NB4 (cell line): ENCODE measurements at places on chromosomes 12 and 14.

DNA sequence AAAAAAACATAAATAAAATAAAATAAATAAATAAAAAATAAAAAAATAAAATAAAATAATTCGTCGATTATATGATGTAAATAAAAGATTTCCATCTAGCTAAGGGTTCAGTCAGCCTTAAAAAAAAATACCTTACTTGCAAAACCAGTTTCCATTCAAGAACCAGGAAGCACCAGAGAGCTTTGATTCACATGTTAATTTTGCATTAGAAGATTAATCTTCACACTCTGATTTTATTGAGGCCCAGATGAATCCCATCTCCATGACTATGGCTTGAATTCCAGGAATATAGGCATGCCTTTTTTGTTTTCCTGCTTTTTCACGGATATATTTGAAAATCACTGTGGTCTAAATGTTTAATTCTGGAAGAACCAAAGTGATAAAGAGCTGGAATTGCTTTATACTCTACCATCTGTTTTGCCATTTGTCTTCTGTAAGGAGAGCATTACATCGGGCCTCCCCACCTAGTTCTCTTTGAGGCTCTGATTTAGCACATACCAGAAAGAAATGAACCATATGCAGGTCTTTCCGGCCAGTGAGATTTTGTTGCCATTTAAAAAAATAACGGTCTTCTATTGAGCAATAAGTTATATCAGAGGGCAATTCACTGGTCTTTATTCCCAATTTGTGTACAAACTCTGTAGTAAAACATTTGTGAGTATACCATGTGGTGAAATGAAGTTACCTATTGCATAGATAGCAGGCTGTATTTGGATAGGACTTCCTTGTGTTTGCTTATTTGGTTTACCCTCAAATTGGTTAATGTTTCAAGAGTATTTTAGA lies 175.5 kb downstream of the AEBP2 start:
- no peak for DNase-seq

- peak; percentile 56 for DNase-seq
These were observed 12.8 kb upstream of the ATP2B1 start for GRCh38 chr12:89721291-89721987.

DNA sequence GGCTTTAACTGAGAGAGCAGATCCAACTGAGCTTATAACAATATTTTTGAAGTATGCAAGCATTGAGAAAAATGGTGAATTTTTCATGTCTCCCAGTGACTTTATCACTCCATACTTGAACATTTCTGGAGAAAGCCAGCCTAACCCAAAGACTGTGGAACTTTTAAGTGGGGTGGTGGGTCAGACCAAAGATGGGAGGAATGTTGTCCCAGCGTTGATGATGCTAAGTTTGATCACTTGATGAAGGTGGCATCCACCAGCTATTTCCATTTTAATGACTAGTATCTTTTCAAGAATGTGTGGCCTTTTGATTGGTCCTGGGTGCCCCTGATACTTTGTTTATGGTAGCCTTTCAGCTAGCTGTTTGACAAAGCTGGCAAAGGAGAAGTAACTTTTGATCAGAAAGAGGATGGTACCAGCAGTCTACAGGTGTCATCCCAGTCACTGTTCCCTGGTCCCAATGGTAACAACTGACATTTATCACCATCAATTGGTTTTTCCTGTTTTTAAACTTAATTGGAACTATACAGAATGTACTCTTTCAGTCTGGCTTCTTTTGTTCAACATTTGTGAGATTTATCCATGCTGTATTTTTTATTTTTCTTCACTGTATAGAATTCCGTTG lies 14.2 kb downstream of the SINHCAF start:
- DNase-seq: no peak

- DNase-seq: peak; percentile 56
These were observed 6.9 kb downstream of the TBC1D15 start for GRCh38 chr12:71846322-71846940.

DNA sequence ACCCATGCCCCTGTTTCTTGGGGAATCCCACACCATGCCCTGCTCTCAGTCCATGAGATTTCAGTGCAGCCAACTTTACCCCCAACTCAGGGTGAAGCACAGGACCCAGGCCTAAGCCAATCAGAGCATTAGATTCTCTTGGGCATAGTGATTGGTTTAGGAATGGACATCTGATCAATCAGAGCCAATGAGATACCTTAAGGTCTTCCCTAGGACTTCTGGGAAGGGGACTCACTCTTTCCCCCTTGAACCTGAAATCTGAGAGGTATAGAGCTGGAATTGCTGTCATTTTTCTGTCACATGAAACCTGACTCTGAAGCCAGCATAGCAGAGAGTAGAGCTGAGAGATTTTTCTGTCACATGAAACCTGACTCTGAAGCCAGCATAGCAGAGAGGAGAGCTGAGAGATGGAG lies 127.1 kb downstream of the ZFP36L1 start:
- no peak for DNase-seq

GRCh38 chr14:87175175-87175574 lies 817.8 kb downstream of the GALC start:
- no peak for DNase-seq

- no peak for DNase-seq
These were observed 18.7 kb upstream of the CCDC91 start for GRCh38 chr12:28171356-28172060.
